ENCODE measurements at places on chromosomes 3 and 15.

GRCh38 chr15:100172356-100173024 is 169.3 kb downstream of the ADAMTS17 start:
- DNase-seq, result no peak

DNA sequence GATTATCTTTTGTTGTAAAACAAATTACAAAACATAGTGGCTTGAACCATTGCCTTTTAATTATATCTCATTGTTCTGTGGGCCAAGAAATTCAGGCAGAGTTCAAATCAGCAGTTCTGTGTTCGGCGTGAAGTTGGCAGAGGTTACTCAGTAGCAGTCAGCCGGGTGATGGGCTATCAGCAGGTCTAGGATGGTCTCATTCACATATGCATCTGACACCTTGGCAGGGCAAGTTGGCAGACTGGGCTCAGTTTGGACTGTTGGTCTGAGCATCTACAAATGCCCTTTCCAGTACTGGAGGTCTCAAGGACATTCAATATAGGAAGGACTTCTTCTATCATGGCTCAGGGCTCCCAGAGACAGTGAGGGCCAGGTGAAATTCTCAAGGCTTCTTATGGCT is 51.2 kb upstream of the ITGA11 start:
- DNase-seq, result no peak

GRCh38 chr15:68666812-68667450 is 88.1 kb downstream of the CORO2B start:
- DNase-seq, result no peak

GRCh38 chr3:188358787-188359493 is 205.0 kb downstream of the LPP start:
- DNase-seq, result no peak

- DNase-seq, result no peak
Observed at GRCh38 chr3:153615863-153616262, 453.8 kb downstream of the RAP2B start.

- no peak for DNase-seq
Observed at GRCh38 chr3:177882124-177882648, 654.0 kb upstream of the KCNMB2 start.
